Activated CD4-positive, alpha-beta T cell treated with anti-CD3 and anti-CD28 coated beads for 1 hour (primary cell): ENCODE measurements at places on chromosomes 13 and 19.

DNA sequence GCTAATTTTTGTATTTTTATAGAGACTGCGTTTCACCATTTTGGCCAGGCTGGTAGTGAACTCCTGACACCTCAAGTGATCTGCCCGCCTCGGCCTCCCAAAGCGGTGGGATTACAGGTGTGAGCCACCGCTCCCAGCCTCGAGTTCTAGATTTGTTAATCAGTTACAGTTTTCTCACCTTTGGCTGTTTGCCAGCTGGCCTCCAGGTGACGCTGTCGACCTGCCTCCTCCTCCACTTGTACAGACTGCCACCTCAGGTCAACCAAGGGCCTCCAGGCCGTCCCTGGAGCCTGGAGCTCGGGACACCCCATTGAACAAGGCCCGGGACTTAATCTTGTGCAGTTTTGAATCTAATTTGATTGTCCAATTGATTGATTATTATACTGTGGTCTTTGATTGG is 45.5 kb downstream of the IER2 start:
- peak; percentile 50 for DNase-seq

DNA sequence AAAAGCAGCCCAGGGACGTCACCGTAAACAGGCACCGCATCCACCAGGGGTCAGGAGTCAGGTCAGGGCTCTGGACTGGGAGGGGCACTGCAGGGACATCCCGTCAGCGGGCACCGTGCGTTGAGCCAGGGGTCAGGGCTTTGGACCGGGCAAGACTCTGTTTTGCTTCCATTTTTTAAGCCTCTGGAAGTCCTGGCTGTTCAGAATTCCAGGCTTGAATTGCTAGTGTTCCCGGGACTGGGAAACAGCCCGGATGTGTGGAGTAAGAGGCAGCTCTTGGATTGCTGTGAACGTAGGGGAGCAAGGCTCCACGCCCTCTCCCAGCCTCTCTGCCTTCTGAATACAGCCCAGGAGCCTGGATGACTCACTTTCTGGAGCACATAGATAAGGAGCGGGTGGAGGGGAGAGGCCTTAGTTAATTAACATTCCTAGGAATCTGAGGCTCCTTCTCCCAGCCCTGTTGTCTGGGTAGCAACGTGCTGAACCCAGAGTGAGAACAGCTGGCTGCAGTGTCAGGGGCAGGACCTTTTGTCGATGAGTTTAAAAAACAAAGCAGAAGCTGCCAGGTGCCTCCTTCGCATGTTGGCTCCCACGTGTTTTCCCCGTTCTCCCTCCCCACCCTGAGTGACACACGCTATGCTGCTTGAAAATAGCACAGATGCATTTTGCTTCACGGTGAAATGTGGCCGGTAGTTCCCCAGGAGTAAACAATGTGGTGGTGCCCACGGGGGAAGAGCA is 21.9 kb downstream of the ATP11A start:
- no peak for DNase-seq

- no peak for DNase-seq
Measured at GRCh38 chr13:57763689-57764088, 132.1 kb downstream of the PCDH17 start.

DNA sequence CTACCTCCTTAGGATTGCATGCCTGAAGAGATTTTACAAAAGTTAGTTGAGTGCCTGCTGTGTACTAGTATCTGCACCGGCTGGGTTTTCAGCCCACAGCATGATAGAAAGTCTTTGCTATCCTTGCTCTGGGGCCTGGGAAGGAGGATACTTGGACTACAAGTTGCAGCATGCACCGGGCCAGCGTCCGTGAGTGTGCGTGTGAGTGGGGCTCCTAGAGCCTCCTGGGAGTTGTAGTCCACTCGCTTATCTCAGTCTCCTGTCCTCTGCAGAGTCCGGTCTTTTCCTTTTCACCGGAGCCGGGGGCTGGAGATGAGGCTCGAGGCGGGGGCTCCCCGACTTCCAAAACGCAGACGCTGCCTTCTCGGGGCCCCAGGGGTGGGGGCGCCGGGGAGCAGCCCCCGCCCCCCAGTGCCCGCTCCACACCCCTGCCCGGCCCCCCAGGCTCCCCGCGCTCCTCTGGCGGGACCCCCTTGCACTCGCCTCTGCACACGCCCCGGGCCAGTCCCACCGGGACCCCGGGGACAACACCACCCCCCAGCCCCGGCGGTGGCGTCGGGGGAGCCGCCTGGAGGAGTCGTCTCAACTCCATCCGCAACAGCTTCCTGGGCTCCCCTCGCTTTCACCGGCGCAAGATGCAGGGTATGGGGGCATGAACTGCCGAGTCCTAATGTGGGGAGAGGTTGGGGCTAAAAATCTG is 20.6 kb downstream of the BRSK1 start:
- no peak for DNase-seq

GRCh38 chr13:52411629-52412028 is 5.7 kb upstream of the THSD1 start:
- no peak for DNase-seq

DNA sequence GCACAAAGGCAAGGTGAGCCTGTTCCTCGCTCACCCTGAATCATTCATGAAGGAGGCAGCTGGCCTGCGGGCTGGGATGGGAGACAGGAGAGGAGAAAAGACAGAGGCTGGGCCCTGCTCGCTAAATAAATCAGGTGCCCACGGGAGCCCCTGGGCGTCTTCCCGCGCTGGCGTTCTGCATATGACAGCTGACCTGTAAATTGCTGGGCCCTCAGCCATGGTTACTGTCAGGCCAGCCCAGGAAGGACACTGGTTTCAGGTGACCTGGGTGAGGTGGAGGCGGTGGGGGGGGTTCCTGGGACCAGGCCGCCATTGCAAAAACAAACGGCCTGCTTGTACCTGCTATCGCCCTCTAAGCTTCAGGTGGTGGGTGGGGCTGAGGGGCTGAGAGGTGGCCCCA is 3.4 kb upstream of the PTBP1 start:
- no peak for DNase-seq

DNA sequence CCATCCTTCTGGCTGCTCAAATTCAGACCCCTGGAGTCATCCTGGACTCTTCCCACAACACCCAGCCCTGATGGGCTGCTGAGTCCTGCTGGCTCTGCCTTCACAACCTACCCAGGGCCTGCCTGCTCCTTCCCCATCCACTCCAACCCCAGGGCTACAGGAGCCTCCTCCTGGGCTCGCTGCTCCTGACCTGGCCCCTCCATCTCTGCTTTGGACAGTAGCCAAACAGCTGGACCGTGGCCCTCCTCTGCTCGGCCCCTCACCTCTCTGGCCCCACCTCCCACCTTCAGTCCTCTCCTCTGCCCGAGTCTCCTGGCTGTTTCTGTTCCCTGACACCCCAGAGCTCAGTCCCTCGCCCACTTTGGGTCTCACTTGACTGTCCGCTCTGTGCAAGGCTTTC is 66.7 kb downstream of the CEBPG start:
- no peak for DNase-seq
